Stimulated activated CD4-positive, alpha-beta T cell treated with anti-CD3 and anti-CD28 coated beads, Interleukin-15, amount 100 ng/mL, for 24 hours (primary cell): ENCODE measurements at places on chromosomes 7 and 10.

GRCh38 chr7:139494835-139495579, 11.5 kb upstream of the KLRG2 start:
- peak; percentile 19 for DNase-seq

- no peak for DNase-seq
Observed at GRCh38 chr7:43926798-43927123, 525 bp downstream of the UBE2D4 start.

- DNase-seq = no peak
Observed at GRCh38 chr7:30463405-30464145, 15.0 kb downstream of the NOD1 start.

GRCh38 chr10:103736763-103737162, 118.6 kb downstream of the SH3PXD2A start:
- no peak for DNase-seq

- peak; percentile 60 for DNase-seq
Observed at GRCh38 chr7:129779602-129780256, 168.2 kb downstream of the NRF1 start.

GRCh38 chr10:69073026-69073425, 14.9 kb upstream of the SRGN start:
- no peak for DNase-seq

DNA sequence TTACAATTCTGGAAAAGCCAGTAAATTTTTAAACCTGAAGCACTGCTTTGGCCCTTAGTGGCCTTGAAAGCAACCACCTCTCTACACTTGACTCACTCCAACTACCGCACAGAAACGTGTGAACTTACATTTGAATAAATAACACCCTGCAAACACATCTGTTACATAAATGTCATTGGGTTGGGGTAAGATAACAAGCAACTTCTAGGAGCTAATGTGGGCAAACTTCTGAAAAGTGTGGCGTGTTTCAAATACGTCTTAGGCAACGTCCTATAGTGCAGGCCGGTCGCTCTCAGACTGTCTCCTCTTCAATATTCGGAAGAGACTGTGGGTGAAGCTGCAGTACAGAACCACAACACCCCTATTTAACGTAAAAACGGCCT, 474 bp downstream of the ORC5 start:
- DNase-seq = no peak

DNA sequence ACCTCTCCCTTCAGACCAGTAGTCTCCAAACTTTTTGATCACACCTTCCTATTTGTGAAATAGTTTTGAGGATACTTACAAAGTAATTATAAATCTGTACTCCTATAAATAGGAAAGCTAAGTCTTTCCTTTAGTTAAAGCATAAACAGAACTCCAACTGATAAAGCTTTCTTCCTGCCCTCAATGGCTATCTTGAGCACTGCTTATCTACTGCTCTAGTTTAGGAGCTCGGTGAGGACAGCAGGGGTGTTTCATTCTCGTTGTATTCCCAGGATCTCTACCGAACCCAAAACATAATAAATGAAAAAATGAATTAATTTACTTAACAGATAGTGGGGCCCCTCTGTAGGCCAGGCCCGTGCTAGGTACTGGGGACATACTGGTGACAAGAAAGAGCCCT, 17.7 kb downstream of the SORBS1 start:
- DNase-seq = no peak

GRCh38 chr7:143002898-143003297, 24.0 kb downstream of the OR9A2 start:
- no peak for DNase-seq

DNA sequence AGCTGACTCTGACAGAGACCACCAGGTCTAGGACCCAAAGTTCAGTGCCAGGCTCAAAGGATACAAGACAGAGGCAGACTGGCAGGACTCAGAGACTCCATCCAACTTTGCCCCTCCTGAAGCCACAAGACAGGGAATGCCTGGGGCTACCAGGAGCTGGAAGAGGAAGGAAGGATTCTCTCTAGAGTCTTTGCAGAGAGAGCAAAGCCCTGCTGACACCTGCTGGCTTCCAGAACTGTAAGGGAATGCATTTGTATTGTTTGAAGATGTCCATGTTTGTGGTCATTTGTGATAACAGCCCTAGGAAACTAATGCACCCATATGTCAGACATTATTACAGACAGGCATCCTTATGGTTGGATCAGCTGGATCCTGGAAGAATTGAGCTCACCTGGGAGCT, 132.3 kb upstream of the C7orf33 start:
- no peak for DNase-seq

DNA sequence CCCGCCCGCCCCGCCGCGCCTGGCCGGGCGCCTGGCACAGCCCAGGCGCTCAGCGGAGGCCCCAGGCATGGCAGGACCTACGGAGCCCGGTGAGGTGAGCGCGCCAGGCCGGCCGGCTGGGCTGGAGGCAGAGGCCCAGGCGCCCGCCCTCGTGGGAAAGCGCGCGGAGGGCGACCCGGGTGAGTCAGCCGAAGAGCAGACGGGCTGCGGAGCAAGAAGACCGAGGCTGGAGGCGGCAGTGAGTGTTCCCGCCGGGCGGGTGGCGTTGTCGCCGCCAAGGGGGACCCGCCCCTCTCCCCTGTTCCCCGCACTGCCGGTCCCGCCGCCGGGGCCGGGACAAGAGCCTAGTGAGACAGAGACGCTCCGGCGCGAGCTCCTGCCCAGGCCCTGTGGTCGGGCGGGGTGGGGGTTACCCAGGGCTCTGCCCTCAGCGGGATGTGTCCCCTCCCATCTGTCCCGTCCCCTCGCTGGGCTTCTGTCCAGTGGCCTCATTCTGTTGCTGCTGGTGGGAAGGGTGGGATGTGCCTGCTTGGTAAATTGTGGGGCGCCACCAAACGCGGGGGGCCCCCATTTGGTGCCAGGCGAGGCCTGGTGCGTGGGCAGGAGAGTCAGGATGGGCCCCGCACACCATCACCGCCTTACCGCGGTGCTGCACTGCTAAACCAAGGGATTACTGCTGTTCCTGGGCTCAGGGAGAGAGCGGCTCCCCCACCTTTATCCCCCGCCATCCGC, 17.0 kb upstream of the NODAL start:
- peak; percentile 77 for DNase-seq

DNA sequence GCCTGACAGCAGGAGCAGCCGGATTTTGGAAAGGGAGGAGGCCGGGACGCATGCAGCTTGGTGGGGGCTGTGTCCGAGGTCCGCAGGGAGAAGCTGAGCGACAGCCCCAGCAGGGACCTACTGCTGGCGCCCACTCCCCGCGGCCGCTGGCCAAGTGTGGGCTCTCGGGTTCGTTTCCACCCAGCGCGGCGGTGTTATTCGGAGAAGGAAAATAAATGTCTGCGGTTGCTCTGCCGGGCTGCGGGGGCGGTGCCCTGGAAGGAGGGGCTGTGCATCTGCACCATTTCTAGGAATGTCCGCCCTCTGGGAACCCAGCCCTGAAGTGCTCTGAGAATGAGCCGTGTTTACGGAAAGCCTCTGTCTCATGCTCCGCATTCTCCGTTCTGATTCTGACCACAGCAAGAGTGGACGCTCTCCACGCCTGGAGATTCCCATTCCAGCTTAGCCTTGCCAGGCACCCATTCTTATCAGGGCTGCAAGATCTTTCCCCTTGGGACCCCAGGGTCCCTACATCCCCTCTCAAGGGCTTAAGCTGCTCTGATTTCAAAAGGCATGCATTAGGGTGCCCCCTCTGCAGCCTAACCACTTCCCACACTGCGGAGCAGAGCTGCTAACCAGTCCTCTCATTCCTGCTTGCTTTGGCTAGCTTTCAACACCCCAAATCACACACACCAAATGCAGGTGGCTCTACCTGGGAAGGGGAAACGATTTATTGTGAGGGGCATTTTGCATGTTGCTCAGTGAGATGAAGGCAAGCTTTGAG, 256.6 kb upstream of the GLI3 start:
- DNase-seq = peak; percentile 26

DNA sequence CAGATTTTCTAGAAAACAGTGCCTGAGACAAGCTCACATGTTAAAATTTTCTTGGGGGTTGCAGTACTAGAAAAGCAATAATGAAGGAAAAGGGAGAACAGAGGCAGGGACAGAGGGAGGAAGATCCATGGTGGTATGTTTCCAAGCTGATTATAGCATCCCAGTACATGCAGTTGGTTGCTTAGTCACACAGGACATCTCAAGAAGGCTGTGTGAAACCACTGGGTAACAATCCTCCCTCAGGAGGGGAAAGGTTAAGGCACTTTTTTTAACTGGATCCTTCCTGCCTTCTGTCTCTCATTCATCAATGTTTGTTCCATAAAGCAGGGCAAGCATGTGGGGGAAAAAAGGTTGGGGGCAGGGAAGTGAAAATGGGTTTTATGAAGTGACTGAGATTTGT, 6.1 kb upstream of the IMMP2L start:
- DNase-seq = no peak

- no peak for DNase-seq
Observed at GRCh38 chr7:68977385-68978055, 620.8 kb upstream of the AUTS2 start.

DNA sequence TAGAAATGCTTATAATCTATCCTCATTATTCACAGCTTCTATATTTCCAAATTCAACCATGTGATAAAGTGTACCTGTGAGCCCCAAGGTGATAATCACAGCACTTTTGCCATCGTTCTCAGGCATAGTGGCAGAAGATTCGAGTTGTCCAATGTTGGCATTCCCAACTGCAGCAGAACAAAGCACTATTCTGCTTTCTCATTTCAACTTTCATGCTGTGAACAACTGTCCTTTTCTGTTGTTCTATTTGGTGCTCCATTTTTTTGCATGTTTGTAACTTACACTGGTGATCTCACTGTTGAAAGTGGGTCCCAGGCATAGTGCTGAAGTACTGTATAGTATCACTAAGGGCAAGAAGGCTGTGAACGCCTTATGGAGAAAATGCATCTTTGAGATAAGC, 438.2 kb downstream of the PAXIP1 start:
- no peak for DNase-seq

GRCh38 chr7:147756300-147756699, 834.3 kb upstream of the C7orf33 start:
- no peak for DNase-seq

- DNase-seq = peak; percentile 54
Observed at GRCh38 chr10:114879541-114880158, 58.1 kb downstream of the FHIP2A start.

- no peak for DNase-seq
Observed at GRCh38 chr10:110378533-110379108, 73.9 kb upstream of the SMNDC1 start.

DNA sequence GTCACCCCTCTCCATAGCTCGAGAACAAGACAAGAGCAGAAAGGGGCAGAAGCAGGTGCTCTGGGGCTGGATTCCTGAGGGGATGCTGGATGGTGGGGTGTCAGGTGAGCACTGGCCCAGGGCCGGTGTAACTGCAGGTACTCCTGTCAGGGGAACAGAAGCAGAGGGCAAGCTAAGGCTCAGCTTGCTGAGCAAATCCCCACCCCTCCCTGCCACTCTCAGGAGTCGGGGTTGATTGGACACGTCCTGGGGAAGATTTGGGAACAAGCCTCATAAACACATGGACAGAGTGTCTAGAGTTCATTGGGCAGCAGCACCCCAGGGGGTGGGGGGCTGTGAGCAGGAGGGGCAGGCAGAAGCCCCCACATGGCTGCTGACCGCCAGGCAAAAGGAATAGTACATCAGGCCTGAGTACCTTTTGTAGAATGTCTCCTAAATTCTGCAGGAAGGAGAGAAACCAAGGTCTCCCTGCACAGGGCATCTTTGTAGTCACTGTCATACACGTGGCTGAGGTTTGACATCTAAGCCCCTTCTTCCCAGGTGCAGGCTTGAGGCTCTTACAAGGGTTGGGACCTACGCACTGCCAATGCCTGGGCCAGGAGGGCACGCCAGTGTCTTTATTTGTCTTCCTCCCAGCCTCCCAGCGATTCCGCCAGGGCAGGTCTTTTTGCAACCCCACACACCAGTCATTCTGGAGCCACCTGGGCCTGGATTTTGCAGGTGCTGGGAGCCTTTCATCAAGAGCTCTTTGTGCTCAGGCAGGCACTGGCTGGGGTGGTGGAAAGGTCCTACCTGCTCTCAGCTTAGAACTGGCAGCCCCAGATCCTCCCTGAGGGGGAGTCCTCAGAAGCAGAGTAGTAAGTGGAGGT, 2.8 kb downstream of the CALML3 start:
- DNase-seq = no peak

DNA sequence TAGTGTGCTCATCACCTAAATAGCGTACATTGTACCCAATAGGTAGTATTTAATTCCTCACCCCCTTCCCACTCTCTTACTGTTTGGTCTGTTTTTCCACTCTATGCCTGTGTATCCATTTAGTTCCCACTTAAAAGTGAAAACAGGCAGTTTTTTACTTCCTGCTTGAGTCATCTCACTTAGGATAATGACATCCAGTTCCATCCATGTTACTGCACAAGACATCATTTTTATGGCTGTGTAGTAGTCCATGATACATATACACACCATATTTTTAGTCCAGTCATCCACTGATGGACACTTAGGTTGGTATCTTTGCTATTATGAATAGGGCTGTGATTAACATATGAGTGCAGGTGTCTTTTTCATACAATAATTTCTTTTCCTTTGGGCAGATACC, 10.1 kb downstream of the STK17A start:
- DNase-seq = no peak

GRCh38 chr10:112141292-112141691, 42.3 kb downstream of the GPAM start:
- no peak for DNase-seq

GRCh38 chr10:84084342-84084741, 55.0 kb upstream of the GHITM start:
- DNase-seq = no peak

DNA sequence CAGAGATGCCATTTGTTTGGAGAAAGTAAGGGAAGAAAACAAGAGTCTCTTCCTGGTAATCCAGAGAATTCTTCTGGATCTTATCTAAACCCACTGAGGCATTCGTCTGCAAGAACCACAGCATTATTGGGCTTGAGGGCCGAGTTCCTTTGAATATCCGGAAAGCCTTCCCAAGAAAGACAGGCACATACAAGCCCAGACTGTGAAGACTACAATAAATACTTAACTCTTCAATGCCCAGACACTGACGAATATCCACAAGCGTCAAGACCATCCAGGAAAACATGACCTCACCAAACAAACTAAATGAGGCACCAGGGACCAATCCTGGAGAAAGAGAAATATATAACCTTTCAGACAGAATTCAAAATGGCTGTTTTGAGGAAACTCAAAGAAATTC, 99.0 kb downstream of the RNF32 start:
- no peak for DNase-seq

GRCh38 chr7:153835103-153835502, 217.1 kb upstream of the DPP6 start:
- no peak for DNase-seq

- no peak for DNase-seq
Observed at GRCh38 chr7:137094-137891, 55.1 kb upstream of the FAM20C start.

DNA sequence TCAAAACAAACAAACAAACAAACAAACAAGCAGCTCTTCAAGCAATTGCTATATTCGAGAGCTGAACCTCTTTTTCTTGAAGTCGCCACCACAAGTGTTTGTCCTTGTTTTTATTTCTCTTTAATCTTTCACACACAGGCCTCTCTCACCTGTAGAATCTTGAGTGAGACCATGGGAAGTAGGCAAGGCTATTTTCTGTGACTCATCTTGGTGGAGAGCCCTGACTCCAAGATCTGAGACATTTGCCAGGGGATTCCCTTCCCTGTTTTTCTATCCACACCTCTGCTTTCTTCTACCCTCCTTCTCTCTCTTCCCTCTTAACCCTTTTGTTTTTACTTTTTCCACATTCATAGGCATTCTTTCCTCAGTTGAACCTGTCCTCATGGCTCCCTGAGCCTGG, 8.0 kb upstream of the TAS2R60 start:
- DNase-seq = no peak

- DNase-seq = no peak
Observed at GRCh38 chr7:115252461-115252860, 330.6 kb downstream of the MDFIC start.
